Posterior cingulate gyrus (tissue), 11 donors: ENCODE measurements at places on chromosomes 1 and 21.

DNA sequence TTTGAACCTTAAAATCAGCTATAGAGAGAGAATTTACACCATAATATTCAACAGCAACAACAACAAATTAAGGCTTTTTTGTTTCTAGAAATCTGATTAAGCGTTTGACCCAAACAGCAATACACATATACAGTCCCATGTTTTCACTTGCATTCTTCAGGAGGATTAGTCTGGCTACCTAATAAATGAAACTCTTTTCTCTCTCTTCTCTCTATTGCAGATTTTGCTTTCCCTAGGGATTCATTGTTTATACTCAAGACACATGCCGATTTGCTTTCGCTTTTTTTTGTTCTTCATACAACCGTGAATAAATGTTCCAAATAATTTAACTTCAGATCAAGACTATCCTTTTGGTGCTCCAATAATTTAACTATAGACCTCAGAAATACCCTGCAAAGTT is 162.4 kb upstream of the PTBP2 start:
- no peak for DNase-seq

DNA sequence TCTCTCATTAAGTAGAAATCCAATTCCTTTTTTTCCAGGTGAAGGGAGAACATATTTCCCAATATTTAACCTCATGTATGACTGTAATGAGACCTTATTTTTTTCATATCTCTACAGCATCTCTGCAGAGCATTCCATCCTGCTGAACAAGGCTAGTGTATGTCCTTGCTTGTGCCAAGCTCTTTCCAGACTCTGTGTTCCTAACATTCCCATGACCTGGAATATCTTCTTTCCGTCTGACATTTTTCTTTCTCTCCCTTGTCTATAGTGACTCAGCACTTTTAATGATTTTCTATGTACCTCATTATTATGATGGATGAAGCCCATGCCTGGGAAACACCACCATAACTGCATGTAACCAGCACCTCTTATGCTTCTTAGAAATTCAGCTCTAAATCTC is 278.3 kb upstream of the NRIP1 start:
- no peak for DNase-seq

- no peak for DNase-seq
Measured at GRCh38 chr1:22502202-22502601, 50.6 kb downstream of the ZBTB40 start.

DNA sequence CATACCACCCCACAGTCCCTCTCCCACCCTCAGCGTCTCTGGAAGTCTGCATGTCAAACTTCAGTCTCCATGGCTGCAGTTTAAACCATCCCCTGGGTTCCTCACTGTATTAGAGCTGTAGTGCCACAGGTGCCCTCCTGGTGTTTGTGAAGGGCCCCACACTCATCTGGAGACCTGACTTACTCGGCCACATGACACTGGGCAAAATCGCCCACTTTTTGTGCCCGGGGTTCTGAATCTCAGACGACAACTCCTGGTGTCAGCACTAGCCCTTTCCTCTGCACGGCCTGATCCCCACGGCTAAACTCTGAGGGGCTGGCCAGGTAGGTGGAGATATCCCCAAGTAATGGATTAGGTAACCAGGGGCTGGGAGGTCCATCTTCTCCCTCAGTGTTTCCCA is 6.5 kb downstream of the INKA2 start:
- DNase-seq: no peak

DNA sequence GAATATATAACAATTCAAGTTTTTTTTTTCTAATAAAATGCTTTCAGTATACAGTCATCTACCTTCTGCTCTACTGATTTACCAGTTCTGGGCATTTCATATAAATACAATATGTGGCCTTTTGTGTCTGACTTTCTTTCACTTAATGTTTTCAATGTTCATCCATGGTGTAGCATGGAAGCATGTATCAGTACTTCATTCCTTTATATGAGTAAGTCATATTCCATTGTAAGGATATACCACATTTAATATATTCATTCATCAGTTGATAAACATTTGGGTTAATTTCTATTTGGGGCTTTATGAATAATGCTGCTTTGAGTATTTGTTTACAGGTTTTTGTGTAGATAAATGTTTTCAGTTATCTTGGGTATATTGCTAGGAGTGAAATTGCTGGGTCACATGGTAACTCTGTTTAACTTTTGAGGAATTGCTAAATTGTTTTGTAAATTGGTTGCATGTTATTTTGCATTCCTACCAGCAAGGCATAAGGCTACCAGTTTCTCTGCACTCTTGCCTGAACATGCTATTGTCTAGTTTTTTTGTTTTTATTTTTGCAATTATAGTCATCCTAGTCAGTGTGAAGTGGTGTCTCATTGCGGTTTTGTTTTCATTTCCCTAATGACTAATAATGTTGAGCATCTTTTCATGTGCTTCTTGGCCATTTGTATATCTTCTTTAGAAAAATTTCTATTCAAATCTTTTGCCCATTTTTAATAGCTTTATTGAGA is 206.1 kb downstream of the TM2D1 start:
- no peak for DNase-seq

DNA sequence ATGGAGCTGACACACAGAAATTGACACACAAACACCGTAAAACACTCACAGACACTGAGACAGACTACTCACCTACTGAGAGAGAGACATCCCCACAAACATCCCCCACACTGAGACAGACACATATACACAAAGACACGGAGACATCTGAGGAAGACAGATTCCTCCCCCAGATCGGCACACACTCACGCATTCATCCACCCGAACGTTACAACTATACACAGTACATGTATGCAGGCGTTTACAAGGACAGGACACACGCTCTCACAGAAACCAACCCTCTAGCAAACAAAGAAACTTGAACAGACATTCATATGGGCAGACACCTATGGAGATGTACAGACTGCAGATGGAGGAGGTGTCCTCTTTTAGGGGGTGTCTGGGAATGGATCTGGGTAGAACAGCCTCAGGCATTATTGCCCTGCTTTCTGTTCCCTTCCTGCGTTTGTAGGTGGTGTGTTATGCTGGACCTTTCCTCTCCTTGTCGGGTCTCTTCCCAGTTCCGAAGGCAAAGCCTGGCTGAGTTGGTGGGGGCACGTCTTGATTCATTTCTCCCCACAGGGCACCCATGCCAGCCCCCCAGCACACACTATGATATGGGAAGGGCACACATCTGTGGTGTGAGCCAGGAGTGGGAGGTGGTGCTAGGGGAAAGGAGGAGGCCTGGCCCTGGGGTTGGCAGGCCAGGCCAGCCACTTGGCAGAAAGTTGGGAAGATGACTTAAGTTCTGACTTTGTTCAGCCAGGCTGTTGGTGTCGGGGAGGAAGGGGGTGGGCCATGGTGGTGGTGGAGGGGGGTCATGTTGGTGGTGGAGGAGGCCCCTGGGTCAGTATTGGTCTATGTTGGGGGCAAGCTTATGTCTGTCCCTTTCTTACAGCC is 1.5 kb downstream of the KIRREL1 start:
- DNase-seq: no peak

DNA sequence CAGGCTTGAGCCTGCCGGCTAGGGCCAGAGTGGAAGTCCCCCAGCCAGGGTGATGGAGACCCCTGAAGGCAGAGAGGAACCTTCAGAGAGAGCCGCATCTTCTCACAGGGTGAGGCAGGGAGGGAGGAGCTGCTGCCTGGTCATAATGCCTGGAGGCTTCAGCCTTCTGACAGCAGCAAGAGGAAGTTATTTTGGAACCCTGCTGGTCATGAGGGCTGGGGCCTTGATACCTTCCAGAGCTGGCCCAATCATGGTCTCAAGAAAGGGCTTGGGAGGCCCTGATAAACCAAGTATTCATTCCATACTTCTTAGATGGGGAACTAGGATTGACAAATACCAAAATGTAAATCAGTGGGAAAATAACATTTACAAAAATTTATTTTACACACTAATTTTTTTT is 26.6 kb upstream of the MPZL1 start:
- DNase-seq: no peak

DNA sequence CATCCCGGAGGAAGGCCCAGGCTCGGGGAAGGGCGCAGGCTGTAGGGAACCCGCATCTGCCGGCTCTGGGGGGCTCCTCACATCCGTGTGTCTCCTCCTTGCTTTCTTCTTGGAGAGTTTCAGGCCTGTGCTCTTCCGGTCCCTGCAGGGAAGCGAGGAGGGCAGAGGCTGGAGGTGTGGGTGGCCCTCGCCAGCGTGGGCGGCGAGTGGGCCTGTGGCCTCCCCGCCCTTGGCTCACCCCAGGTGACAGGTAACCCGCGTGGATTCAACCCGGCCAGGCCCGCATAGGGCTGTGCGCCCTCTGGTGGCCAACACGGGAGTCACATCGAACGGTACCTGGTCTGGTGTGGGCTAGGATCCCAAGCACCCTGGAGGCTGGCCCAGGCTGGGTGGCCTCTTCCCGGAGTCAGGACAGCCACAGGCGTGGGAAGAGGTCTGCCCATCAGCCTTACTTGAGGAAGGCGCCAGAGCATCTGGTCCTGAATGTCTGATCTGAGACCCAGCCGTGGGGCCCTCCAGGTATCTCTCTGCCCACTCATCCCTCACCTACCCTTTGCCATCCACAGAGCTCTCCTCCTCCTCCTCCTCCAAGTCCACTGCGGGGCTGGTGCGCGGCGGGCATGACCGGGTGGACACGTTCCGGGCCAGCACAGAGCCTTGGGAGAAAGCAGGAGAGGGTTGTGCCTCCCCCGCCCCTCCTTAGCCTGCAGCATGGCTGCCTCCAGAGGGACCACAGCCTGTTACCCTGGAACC is 9.6 kb upstream of the TNFRSF25 start:
- DNase-seq: peak; percentile 88

GRCh38 chr21:29771491-29772066 is 168.2 kb downstream of the GRIK1 start:
- no peak for DNase-seq

DNA sequence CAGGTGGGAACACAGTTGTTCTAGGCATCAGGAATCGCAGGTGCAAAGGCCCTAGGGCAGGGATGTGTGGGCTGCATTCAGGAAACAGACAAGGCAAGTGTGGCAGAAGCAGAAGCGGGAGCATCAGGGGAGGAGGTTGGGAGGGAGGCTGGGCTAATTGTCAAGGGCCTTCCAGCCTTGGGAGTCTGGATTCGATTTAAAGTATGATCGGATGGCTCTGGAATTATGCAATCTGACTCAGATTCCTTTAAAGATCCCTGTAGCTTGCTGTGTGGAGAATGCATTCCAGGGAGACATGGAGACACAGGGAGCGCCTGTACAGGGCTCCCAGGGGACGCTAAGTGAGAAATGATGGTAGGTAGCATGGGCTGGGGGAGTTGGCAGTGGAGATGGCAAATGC is 86.5 kb downstream of the LACTBL1 start:
- DNase-seq: no peak

DNA sequence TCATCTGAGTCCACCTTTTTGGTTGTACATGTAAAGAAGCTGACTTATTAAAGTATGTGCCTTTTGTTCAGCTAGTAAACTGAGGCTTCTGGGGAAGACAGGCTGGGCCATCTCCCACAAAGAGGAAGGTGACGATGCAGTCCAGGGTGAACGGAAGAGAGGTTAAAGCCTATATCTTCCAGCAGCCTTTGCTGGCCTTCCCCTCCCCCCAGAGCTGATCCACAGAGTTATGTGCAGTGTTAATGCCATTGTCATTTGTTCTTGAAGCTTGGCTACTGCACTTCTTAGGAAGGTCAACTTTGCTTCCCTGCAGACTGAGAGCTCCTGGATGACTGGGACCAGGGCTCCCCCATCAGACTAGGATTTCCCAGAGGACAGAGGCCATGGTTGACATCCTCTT is 2.2 kb downstream of the SLC30A2 start:
- no peak for DNase-seq

- DNase-seq: no peak
Measured at GRCh38 chr1:183685112-183685713, 32.1 kb upstream of the APOBEC4 start.

DNA sequence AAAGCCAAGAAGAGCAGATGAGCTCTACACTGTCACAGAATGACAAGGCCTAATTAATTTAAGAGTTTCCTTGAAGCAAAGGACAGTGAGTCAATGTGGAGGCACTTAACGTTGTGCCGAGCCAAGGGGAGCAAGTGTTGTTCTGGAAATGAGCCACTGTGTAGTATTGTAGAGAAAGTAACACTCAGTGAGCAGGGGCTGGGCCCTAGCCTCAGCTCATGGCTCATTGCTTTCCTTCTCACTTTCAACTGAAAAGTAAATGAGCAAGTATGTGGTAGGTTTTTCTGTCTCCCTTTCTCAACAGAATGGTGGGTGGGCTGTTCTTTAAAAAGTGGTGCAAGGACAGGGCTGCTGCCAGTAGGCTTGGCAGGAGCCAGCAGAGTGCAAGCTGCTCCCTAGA is 11.8 kb upstream of the KIAA0040 start:
- peak; percentile 28 for DNase-seq

DNA sequence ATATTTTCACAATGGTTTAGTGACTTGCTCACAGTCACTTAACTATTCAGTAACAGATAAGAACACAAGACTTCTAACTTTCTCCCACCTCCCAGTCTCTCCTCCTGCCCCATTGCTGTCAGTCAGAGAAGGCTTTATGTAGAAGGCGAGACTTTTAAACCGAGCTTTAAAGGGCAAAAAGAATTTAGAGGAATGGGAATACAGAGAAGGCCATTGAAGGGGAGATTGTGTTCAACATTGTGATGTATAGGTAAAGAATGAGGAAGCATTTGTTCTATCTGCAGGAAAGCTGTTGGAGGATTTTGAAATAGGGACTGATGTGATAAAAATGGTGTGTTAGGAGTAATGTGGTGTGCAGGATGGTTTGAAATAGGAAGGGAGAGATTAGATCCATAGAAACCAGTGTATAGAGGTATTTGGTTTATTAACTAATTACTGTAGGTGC is 7.3 kb downstream of the POU2F1 start:
- DNase-seq: no peak

GRCh38 chr1:97849345-97850340 is 71.2 kb downstream of the DPYD start:
- DNase-seq: no peak

DNA sequence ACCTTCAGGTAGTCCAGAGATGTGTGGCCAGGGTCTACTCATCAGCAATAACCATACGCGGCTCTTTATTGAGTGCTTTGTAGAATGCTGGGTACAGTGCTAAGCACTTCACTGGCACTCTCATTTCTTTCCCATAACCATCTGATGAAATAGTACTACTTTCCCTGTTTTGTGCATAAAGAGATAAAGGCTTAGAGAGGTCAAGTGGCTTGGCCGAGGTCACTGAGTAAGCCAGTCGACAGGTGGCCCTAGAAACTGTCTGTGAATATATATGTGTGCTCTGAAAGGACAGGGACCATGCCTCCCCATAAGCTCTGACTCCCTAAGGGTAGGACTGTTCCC is 52.8 kb downstream of the NENF start:
- no peak for DNase-seq

GRCh38 chr1:55654171-55654570 is 439.0 kb upstream of the USP24 start:
- DNase-seq: no peak

GRCh38 chr1:174258148-174258550 is 98.8 kb downstream of the RABGAP1L start:
- peak; percentile 36 for DNase-seq
